ENCODE measurements at places on chromosomes 6 and 20. TPM values are rescaled to one million over a fixed set of nuclear protein-coding genes. Genes with fewer than 3 reads are reported as not detected.

GRCh38 chr6:147808640-147809039 lies 300.1 kb downstream of the SAMD5 start:
- no peak for DNase-seq

DNA sequence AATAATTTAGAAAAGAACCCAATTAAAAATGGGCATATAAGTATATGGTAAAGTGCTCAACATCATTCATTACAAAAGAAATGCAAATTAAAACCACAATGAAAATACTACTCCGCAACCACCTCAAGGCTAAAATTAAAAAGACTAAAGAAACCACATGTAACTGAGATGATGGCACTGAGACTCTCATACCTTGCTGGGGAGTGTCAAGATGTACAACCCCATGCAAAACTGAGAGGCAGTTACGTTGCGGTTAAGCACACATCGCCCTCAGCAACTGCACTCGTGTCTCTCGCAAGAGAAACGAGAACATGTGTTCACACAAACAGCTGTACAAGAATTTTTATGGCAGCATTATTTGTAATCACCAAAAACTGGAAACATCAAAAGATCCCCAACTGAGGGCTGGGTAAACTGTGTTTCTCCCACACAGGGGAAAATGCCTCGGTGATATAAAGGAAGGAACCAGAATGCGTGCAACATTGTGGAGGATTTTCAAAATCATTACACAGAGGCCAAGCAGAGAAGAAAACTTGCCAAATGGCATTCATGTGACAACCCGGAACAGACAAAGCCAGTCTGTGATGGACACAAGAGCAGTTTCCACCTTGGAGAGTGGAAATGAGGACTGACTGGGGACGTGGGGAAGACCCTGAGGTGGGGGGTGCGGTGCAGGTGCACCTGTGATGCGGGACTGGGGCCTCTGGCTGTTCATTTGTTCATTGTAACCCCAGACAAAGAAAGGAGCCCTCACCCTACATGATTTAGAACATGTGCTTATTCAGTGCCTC lies 144.9 kb downstream of the WDR27 start:
- DNase-seq = no peak

DNA sequence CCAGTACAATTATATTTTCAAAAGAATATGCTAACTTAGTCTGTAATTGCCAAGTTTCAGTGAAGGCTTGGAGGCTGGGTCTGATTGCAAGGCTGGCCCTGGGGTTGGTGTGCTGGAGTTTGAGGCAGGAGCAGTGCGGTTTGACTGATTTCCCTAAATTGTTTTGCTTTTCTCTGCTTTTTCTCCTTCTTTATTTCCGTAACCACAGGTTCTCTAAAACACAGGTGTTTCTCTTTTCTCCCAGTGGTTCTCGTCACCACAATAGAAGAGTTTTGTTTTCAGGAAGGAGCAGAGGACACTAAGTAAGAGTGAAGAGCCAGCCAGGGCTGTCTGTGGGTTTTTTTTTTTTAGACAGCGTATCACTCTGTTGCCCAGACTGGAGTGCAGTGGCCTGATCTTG lies 8.2 kb upstream of the SNX9 start:
- no peak for DNase-seq

- no peak for DNase-seq
Measured at GRCh38 chr6:22071270-22072041, 225.4 kb downstream of the PRL start.

DNA sequence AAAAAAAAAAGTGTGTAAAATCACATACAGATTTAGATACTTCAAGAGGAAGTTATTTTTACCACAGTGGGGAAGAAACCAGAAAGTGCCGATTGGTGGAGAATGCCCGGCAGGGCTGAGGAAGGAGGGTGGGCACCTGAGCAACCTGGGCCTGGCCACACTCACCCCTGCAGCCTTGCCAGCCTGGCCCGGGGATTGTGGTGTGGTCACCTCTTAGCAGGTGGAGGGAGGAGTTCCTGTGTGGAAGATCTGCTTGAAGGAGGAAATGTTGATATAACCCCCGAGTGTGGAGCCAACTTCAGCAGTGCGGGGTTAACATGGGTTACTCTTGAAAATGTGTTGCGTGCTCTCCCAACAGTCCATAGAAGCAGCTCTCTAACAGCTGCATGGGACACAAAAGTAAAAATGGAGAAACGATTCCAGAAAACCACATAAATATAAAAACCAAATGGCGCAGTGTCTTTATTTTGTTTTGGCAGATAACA lies 14.7 kb downstream of the UST start:
- no peak for DNase-seq

DNA sequence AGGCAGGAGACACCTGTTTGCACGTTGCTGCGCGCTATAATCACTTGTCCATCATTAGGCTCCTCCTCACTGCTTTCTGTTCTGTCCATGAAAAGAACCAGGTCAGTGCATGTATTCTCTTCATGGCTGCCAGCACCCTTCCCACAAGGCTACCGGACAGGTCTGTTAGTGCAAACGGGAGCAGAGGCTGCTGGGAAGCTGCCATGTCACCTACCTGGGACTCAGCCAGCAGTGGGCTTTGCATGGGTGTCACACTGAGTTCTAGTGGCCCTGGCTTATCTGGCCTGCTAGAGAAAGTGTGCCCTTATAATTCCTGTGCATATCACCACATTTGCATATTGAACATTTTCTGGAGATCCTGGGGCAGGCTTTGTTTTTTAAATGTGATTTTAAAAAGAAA lies 24.8 kb downstream of the LYRM2 start:
- DNase-seq = no peak

- DNase-seq = no peak
Measured at GRCh38 chr20:63404129-63405085, 43.3 kb upstream of the CHRNA4 start.

Gene SEMG1
- total RNA-seq = not detected

Measured in vagina (tissue), 2 donors.